ENCODE measurements at places on chromosomes 11 and 22.

- no peak for DNase-seq
Observed at GRCh38 chr22:46117206-46118199, 32.8 kb upstream of the PPARA start.

- DNase-seq = no peak
Observed at GRCh38 chr11:78567209-78567608, 7.5 kb downstream of the NARS2 start.

GRCh38 chr22:22050141-22050775 lies 67.7 kb upstream of the TOP3B start:
- no peak for DNase-seq

- no peak for DNase-seq
Observed at GRCh38 chr11:58573451-58574104, 2.1 kb downstream of the LPXN start.

DNA sequence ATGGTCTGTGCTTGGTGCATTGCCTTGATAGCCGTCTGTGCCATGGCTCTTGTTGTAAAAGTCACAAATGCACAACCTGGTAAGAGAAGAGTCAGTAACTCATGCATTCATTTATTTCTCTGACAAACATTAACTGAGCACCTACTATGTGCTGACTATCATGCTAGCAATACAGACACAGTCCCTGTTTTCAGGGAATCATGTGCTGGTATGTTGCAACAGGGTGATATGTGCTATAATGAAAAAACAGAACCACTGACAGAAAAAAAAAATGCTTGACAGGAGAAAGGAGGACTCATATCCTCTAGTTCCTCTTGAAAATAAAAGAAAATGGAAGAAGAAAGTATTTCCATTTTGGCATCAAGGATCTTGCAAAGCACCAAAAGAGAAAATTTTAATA lies 34.5 kb upstream of the RAPSN start:
- DNase-seq = no peak

All from amygdala (tissue), 56 donors.